ENCODE measurements at places on chromosomes 6 and 20.
A peak's percentile ranks its signal among the peaks of the same experiment; 100 is the strongest.

DNA sequence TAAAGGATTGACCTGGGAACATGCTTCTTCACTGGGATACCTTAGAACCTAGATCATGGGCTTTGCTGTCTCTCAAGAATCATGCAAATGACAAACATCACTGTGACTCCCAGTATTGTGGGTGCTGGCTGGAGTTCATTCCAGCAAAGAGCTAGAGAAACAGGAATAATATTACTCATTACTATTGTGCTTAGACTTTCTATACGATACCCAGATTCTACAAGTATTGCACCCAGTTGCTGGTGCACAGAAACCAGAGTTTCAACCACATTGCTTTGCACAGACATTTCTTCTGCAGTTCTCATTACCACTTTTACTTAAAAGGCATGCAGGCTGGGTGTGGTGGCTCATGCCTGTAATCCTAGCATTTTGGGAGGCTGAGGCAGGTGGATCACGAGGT is 220.4 kb upstream of the ZNF217 start:
- no peak for DNase-seq

DNA sequence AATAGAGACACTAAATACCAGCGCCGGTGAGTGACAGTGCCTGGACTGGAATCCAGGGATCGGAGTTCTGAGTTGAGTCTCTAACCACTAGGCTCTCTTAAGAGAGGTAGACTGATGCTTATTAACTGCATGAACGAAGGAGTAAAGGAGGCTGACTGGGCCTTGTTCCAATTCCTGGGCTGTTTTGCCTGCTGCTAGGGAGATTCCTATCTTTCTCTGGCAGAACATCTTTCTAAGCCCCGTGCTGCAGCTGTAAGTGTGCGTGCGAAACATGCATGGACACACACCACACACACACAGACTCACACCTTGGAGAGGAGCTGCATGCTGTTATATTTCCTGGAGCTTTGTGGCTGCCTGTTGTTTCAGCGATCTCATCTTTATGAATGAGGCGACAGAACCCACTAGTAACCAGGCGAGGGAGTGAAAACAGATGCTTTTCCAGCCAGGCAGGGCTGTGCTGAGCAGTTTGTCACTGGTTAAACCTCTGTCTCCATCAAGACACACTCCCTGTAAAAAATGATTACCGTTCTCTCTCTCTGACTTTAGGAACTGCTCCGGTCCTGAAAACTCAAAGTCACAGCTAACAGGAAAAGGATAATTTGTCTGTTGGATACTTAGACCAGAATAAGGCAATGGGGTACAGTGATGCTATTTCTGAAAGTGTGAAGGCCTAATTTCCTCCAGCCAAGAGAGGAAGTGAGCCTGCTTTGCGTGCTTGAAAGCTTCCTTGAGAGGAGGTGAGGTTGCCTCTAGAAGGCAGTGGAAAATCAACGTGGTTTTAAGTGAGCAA is 157.4 kb upstream of the ZNF217 start:
- DNase-seq: no peak

DNA sequence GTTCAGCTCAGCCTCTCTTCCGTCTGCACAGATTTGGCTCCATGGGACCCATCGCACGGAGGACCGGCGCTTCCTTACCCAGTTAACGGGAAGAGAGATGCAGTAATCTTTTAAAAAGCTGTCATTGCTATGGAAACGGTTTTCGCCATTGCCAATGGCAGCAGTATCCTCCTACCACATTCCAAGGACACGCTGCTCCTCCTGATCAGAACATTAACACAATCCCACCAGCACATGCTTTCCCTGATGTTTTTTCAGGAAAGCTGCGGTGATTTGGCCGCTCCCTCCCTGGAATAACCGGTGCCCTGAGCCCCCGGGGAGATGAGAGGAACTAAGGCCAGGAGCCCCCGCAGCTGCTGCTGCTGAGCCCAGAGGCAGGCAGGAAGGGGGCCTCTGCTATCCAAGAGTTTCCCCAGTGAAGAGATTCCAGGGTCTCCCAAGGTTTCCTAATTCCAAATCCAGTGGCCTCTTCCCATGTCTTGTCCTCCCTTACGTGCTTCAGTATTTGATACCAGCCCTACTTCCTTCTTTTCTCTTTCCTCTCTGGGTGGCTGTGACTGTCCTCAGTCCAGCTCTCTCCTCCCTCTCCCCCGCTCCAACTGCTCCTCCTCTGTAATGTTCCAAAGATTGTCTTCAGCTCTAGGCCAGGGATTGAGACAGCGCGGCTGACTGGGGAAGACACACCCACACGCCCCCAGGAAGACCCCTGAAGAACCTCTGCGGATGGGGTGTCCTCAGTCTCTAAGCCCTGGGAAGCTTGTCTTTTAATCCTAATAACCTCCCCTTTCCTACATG is 2.6 kb downstream of the BNIP5 start:
- no peak for DNase-seq

GRCh38 chr6:1942834-1943233 is 302.6 kb downstream of the GMDS start:
- DNase-seq: no peak

DNA sequence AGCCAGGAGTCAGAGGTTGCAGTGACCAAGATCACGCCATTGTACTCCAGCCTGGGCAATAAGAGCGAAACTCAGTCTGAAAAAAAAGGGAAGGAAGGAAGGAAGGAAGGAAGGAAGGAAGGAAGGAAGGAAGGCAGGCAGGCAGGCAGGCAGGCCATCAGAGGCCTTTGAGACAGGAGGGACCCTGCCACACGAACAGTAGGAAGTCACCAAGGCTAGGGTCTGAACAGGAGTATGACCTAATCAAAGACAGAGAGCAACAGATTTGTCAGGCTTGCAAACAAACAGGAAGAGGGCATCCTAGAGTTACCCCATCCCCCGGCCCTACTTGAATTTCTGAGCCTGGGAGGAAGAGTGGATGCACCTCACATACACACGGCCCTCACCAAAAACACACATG is 67.1 kb downstream of the FGD2 start:
- DNase-seq: no peak

- DNase-seq: no peak
These were observed 168.2 kb upstream of the FOXQ1 start for GRCh38 chr6:1143655-1144054.

DNA sequence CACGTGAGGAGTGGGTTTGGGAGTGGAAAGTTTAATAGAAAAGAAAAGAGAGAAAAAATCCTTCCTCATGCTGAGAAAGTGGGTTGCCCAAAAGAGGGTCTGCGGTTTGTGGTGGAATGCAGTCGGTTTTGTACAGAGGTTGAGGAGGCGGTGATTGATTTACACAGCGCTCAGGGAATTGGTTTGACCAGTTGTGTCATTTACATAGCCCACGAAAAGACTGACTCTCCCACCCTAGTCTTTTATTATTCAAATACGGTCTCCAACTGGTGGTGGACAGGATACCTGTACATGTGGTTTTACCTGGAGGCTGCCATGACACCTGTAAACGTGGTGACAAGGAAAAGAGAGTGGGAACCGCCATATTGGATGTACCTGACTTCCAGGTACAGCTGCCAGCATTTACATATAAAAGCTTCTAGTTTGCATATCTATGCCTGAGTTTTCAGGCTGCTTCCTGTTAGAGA is 42.1 kb downstream of the HLA-DPB1 start:
- DNase-seq: no peak

DNA sequence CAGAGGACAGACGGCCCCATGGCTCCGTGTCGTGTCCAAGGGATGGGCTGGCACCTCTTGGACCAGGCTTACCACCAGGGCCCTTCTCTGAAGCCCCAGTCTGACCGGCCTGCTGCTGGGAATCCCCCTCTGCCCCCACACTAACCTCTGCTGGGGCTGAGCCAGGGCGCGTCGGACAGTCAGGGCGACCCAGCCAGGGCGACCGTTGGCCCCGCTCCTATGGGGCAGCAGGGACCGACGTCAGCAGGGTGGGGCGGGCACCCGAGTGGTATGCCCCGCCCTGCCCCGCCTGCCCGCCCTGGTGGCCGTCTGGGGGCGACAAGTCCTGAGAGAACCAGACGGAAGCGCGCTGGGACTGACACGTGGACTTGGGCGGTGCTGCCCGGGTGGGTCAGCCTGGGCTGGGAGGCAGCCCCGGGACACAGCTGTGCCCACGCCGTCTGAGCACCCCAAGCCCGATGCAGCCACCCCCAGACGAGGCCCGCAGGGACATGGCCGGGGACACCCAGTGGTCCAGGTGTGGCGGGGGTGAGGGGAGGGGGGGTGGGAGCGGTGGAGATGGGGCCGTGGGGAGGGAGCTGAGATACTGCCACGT is at the start of gene SLC17A9:
Gene SLC17A9, plus strand, starts transcription at position 337 of the 595 bp plus-strand sequence. Its CDS starts 122 bp downstream, at position 459.
- DNase-seq: peak; percentile 9

- DNase-seq: no peak
These were observed 128.7 kb downstream of the TMEM242 start for GRCh38 chr6:157194643-157195042.

- DNase-seq: no peak
These were observed 1.5 kb upstream of the EBF4 start for GRCh38 chr20:2691127-2691526.

GRCh38 chr6:54719131-54719530 is 127.4 kb upstream of the FAM83B start:
- no peak for DNase-seq

- DNase-seq: no peak
These were observed 7.1 kb downstream of the VNN2 start for GRCh38 chr6:132750455-132751248.

- no peak for DNase-seq
These were observed 4.3 kb downstream of the PREX1 start for GRCh38 chr20:48823476-48823875.

DNA sequence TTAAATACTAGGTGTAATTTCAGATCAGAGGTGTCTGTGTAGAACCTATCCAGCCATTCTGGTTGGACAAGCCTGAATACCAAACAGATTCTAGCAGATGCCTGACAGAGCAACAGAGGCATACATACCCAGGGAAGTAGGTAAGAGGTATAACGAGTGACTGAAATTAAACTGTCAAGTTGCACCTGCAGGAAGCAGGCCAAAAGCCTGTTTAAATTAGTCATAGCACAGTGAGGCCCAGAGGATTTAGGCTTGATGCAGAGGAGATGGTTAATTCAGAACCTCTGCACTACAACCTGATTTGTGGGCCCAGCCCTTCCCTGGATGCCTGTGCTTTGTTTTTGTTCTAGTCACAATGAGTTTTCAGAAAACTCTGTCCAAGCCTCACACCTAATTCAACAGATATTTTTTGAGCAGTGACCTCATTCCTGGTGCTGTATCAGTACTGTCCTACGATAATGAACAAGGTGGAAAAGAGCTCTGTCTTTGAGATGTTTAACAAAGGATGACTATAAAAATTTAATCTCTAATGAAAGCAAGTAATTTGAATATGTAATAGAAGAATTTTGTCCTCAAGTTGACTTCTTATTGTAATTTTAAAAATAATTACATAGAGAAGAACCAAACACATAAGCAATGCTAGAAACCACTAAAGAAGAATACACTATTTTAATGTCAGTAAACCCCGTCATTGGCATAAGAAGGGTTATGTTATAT is 31.7 kb downstream of the C6orf58 start:
- DNase-seq: no peak

DNA sequence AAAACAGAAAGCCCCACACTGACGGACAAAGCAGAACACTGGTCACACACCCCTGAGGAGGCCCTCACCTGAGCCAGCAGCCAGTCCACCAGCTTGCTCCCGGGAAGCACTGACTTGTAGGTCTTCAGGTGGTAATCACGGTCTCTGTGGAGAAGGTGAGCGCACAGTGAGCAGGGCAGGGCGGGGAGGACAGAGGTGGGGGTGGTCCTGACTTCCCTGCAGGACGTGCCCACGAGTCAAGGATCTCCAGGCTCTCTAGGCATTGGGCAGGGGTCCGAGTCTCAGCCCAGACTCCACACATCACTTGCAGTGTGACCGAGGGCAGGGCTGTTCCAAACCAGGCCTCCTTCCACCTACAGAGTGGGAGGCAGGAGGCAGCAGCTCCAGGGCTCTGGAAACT is 151.7 kb downstream of the PREX1 start:
- no peak for DNase-seq

DNA sequence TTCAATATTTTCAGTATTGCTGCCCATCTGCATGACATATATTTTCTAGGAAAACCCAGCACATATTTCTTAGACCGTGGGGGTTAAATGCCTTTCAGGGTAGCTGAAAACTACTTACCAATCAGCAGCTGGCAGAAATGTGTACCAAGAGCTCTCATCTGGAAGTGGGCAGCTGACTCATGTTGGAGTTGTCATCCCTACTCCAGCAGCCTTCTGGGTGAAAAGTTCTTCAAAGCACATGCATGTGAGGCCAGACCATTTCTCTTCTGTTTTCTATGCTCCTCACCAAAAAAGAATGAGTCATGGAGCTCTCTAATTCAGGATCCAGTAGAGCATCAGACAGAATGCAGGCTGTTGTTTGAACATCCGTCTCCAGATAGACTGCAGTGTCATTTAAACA is 135.5 kb downstream of the PAX1 start:
- no peak for DNase-seq

- no peak for DNase-seq
These were observed 28.3 kb downstream of the MRS2 start for GRCh38 chr6:24431045-24431451.

DNA sequence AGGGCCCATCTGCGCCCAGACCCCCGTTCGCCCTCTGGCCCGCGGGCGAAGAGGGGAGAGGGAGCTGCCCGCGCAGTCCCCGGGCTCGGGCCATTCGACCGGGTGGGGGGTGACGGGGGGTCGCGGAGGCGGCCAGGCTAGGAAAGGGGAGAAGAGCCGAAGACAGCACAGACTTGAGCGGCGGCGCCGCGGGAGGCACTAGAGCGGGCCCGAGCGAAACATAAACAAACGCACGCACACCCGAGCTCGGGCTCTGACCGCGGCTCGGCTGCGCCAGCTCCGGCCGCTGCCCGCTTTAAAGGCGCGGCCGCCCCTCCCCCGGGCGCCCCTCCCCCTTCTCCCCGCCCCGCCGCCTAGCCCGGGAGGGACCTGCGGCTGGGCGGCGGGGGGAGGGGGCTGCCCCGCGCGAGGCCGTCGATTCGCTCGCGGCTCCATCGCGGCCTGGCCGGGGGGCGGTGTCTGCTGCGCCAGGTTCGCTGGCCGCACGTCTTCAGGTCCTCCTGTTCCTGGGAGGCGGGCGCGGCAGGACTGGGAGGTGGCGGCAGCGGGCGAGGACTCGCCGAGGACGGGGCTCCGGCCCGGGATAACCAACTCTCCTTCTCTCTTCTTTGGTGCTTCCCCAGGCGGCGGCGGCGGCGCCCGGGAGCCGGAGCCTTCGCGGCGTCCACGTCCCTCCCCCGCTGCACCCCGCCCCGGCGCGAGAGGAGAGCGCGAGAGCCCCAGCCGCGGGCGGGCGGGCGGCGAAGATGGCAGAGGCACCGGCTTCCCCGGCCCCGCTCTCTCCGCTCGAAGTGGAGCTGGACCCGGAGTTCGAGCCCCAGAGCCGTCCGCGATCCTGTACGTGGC is at the start of gene FOXO3:
Gene FOXO3, plus strand, starts transcription at position 455 of the 846 bp plus-strand sequence. Its CDS starts 292 bp downstream, at position 747.
- DNase-seq: peak; percentile 40

- DNase-seq: no peak
These were observed 25.5 kb upstream of the OLIG3 start for GRCh38 chr6:137519629-137520176.

- DNase-seq: no peak
These were observed 128.0 kb upstream of the FAM83B start for GRCh38 chr6:54718541-54719023.
